ENCODE measurements at places on chromosomes 11 and 22. TPM values are rescaled to one million over a fixed set of nuclear protein-coding genes. Genes with fewer than 3 reads are reported as not detected.

GGTLC3 gene
- not detected for total RNA-seq

- H3K4me3 ChIP-seq: no peak overlapping the region
- H3K27me3 ChIP-seq: no peaks in the 10 kb centered on the region
- peaks cover 19% of the 10 kb centered on the region for H3K36me3 ChIP-seq
- no peak overlapping the region for H3K27ac ChIP-seq
- peaks cover 19% of the 10 kb centered on the region for H3K4me1 ChIP-seq
- no peak for DNase-seq
Observed at GRCh38 chr11:10847960-10848860, 9.6 kb downstream of the ZBED5 start.

- DNase-seq: no peak
- peaks cover 11% of the 10 kb centered on the region for H3K36me3 ChIP-seq
- H3K4me1 ChIP-seq: peaks cover 28% of the 10 kb centered on the region
- H3K27me3 ChIP-seq: no peaks in the 10 kb centered on the region
- no peak overlapping the region for H3K27ac ChIP-seq
- H3K4me3 ChIP-seq: no peak overlapping the region
Observed at GRCh38 chr11:111359223-111360149, 19.6 kb downstream of the POU2AF1 start.

DNA sequence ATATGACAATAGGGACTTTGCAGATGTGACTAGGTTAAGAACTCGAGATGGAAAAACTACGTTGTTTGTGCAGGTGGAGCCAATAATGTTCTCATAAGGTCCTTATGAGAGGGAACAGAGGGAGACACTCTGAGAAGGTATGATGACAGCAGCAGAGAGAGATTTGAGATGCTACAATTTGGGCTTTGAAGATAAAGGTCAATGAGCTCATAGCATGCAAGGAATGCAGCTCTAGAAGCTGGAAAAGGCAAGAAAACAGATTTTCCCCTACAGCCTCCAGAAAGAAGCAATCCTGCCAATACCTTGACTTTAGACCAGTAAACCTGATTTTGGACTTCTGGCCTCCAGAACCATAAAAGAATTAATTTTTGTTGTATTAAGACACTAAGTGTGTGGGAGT lies 21.1 kb downstream of the FAM76B start:
- H3K27ac ChIP-seq: no peak overlapping the region
- no peaks in the 10 kb centered on the region for H3K36me3 ChIP-seq
- no peak overlapping the region for H3K4me3 ChIP-seq
- no peaks in the 10 kb centered on the region for H3K4me1 ChIP-seq
- DNase-seq: no peak

- H3K36me3 ChIP-seq: no peaks in the 10 kb centered on the region
- no peaks in the 10 kb centered on the region for H3K27me3 ChIP-seq
- no peak for DNase-seq
Observed at GRCh38 chr11:133339495-133340140, 192.7 kb downstream of the OPCML start.

- H3K27me3 ChIP-seq: no peaks in the 10 kb centered on the region
- no peak for DNase-seq
- H3K36me3 ChIP-seq: peaks cover 10% of the 10 kb centered on the region
Observed at GRCh38 chr22:40006641-40007040, 11.9 kb downstream of the FAM83F start.

Data from Calu3 (cell line).